ENCODE measurements at places on chromosomes 13 and 19. TPM values are rescaled to one million over a fixed set of nuclear protein-coding genes. Genes with fewer than 3 reads are reported as not detected.

- no peak for DNase-seq
Measured at GRCh38 chr13:28056970-28057712, 43.2 kb downstream of the FLT3 start.

- no peak for DNase-seq
Measured at GRCh38 chr19:29515233-29515619, 10.6 kb upstream of the VSTM2B start.

- DNase-seq = peak; percentile 98
Measured at GRCh38 chr19:11168568-11168967, 13.0 kb upstream of the SPC24 start.

Gene SSC5D
- polyA plus RNA-seq = 0.49 TPM

Gene B3GLCT
- 4.5 TPM for polyA plus RNA-seq
